Activated B cell treated with CpG ODN at 0.5 μM for 24 hours (primary cell): ENCODE measurements at places on chromosomes 3 and 15.

- no peak for DNase-seq
Observed at GRCh38 chr3:52792961-52793695, 1.5 kb upstream of the ITIH3 start.

DNA sequence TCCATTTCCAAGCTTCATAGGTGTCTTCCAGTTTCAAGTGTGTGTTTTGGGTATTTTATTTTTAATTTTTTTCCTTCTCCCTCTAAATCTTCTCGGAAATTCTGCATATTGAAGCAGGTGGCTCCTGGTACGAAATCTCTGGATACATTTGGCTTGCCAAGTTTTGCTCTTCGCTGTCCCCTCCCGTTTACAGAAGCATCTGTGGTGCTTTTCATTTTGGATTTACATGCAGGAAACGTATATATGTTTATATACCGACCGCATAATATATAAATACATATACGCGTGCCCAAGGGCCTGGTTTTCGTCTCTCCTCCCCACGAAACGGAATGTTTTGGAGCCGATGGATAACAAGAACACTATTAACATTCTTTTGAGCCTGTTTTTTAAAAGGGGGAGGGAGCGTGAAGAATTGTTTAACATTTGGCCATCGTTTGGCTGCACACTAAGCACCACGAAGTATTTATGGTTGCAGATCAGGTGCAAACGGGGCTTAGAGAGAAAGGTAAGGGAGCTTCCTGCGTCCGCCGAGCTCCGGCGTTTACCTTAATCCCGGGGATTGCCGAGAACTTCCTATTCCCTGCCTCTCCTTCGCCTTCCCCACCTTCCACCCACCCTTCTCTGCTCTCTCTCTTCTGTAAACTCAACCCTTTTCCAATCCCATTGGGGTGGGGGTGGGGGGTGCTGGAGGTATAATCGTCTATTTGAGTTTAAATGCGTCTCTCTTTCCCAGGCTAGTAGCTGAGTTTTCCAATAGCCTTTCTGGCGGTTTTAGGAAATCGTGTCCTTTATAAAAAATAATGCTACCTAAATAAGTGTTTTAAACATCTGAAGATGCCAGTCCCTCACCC lies 1.1 kb upstream of the NLGN1 start:
- DNase-seq = no peak

DNA sequence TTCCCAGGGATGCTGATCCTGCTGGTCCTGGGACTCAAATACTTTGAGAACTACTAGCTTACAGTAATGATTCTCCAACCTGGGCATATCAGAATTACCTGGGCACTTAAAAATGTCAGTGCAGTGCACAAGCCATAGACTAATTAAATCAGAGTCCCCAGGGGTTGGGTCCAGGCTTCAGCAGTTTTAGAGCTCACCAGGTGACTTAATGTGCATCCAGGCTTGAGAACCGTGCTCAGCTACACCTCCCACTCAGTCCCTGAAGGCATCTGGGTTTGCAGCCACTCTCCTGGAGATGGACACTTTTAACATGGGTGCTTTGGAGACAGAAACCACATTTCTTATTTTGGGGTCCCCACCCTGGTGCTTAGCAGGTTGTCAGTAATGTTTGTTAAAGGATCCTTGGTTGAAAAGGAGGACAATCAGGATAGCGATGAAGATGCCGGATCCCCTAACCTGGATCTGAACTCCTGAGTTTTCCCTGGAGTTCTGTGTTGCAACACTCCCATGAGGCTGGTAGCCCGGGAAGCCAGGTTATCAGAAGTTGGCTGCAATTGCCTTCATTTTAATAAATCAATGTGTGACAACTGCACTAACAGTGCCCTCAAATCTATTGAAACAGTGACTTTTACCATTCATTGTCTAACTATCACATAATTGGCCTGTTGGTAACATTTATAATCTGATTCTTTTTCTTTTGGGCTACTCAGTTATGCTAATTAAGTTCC lies 48.1 kb downstream of the BFSP2 start:
- no peak for DNase-seq

DNA sequence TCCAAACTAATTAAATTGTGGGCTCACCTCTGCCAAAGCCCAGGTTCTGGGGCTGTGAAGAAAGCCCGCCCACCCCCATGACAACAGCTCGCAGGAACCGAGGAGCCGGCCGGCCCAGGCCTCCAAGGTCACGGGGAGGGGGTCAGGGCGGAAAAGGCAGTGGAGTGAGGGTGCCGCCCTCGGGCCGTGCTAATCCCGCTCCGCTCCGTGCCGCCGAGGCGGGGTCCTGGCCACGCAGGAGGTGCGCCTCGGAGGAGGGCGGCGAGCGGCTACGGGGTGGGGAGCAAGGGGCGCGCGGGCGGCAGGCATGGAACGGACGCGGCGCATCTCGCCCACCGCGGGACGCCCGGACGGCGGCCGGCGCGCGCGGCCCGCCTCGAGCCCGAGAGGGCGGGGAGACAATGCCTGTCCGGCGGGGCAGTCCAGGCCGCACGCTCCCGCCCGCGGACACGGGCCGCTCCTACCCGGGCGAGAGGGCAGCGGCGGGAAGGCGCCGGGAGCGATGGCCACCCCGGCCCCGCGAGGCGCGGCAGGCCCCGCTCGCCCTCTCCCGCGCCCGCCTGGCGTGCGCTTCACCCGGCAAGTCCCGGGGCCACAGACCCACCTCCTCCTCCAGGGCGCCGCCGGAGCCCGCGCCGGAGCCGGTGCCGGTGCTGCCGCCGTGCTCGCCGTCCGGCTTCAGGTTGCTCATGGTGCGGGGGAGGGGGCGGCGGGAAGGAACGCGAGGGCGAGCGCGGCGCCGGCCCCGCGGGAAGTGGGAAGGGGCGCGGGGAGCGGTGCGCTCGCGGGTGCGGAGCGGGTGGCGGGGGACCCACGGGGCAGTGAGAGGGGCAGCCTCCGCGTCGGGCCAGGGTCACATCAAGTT lies 528 bp downstream of the RBPMS2 start:
- peak; percentile 35 for DNase-seq

GRCh38 chr3:102483556-102483955 lies 48.7 kb downstream of the ZPLD1 start:
- no peak for DNase-seq
